Activated CD4-positive, alpha-beta T cell treated with anti-CD3 and anti-CD28 coated beads, Interleukin-2, amount 10 ng/mL, durations not matched to agents 7 days and 5 days (primary cell): ENCODE measurements at places on chromosomes 3 and 15. TPM values are rescaled to one million over a fixed set of nuclear protein-coding genes. Genes with fewer than 3 reads are reported as not detected.

CHRFAM7A gene
- total RNA-seq: not detected

DNA sequence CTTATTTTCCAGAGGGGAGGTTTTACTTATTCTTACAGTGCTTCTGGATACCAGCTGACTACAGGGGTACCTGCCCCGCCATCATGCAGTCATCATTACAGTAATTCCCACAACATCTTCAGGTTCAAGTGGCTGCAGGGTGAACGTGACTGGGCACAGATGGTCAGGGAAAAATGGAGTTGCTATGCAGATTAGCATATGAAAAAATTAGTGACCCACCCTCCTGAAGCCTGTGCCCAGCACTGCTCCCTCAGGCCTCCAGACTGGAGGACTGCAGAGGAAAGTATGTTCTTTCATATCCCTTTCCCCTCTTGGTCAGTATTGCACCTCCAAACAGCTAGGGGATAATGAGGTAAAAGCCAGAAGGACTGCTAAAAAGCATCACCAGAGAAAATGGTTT, 937.9 kb downstream of the TUSC7 start:
- no peak for DNase-seq
- H3K4me3 ChIP-seq: no peak overlapping the region
- H3K27me3 ChIP-seq: no peaks in the 10 kb centered on the region
- no peaks in the 10 kb centered on the region for H3K4me1 ChIP-seq
- H3K27ac ChIP-seq: no peak overlapping the region
- H3K36me3 ChIP-seq: no peaks in the 10 kb centered on the region

GRCh38 chr3:154987846-154988245, 92.3 kb upstream of the MME start:
- H3K27ac ChIP-seq: no peak overlapping the region
- no peak for DNase-seq
- H3K27me3 ChIP-seq: no peaks in the 10 kb centered on the region
- H3K4me3 ChIP-seq: no peak overlapping the region
- H3K4me1 ChIP-seq: no peaks in the 10 kb centered on the region

- no peak for DNase-seq
- H3K27ac ChIP-seq: no peak overlapping the region
- H3K4me1 ChIP-seq: no peaks in the 10 kb centered on the region
- no peaks in the 10 kb centered on the region for H3K36me3 ChIP-seq
- peaks cover 2% of the 10 kb centered on the region for H3K27me3 ChIP-seq
Observed at GRCh38 chr3:152719264-152719663, 115.7 kb upstream of the P2RY1 start.

SPESP1 gene
- 0.50 TPM for total RNA-seq

GRCh38 chr15:101494251-101494796, 4.8 kb upstream of the PCSK6 start:
- H3K27ac ChIP-seq: no peak overlapping the region
- DNase-seq: no peak
- no peak overlapping the region for H3K4me3 ChIP-seq
- H3K4me1 ChIP-seq: peaks cover 12% of the 10 kb centered on the region
- peaks cover 3% of the 10 kb centered on the region for H3K36me3 ChIP-seq
- peaks cover 60% of the 10 kb centered on the region for H3K27me3 ChIP-seq

- no peak overlapping the region for H3K27ac ChIP-seq
- H3K4me3 ChIP-seq: no peak overlapping the region
- H3K4me1 ChIP-seq: no peaks in the 10 kb centered on the region
- H3K36me3 ChIP-seq: no peaks in the 10 kb centered on the region
Observed at GRCh38 chr3:187567021-187567420, 103.2 kb downstream of the SST start.

DNA sequence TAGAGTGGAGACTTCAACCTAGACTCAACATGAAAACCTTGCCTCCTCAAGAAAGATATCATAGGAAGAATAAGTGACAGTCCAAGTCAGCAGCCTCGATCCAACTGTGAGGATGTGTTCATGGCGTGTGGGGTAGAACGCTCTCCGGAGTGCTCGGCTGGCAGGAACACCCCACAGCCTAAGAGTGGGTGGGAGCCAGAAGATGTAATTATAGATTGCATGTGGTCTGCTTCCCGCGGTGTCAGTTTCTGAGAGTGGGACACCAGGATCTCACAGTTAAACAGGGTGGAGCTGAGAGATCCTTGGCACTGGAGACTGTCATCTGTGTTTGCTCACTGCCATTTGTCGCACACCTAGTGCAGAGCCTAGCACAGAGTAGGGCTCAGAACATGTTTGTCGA, 158.0 kb downstream of the CTNNB1 start:
- no peak overlapping the region for H3K4me3 ChIP-seq
- no peaks in the 10 kb centered on the region for H3K4me1 ChIP-seq
- no peaks in the 10 kb centered on the region for H3K36me3 ChIP-seq
- no peaks in the 10 kb centered on the region for H3K27me3 ChIP-seq
